ENCODE measurements at places on chromosomes 3 and 15.

GRCh38 chr15:51403072-51403878 is 61.8 kb downstream of the GLDN start:
- DNase-seq, result no peak

GRCh38 chr3:159128628-159129027 is 326.8 kb downstream of the MFSD1 start:
- no peak for DNase-seq

DNA sequence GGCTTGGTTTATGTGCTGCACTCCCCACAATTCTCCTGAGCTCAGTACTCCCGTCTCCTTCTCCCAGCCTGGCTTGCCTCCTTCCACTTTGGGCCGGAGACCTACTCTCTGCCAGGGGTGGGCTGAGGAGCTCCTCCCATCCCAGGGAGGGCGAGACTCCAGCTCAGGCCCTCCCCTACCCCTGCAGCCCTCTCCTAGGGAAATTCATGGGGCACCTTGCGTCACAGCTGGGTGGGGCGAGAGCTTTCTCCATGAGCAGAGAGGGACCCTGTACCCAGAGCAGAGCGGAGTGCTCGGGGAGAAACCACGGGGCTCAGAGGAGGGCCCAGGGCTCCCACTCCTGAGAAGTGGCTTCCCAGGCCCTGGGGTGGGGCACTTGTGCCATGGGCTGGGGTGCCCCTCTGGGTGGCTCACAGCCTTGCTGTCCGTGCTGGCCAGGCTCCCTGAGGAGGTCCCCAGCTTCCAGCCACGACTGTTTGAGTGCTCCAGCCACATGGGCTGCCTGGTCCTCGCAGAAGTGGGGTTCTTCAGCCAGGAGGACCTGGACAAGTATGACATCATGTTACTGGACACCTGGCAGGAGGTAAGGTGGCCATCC is 13.3 kb downstream of the VILL start:
- DNase-seq, result no peak

GRCh38 chr3:32132121-32132520 is 25.7 kb downstream of the GPD1L start:
- DNase-seq, result no peak

- no peak for DNase-seq
These were observed 460.4 kb upstream of the NAALADL2 start for GRCh38 chr3:174398761-174399160.

DNA sequence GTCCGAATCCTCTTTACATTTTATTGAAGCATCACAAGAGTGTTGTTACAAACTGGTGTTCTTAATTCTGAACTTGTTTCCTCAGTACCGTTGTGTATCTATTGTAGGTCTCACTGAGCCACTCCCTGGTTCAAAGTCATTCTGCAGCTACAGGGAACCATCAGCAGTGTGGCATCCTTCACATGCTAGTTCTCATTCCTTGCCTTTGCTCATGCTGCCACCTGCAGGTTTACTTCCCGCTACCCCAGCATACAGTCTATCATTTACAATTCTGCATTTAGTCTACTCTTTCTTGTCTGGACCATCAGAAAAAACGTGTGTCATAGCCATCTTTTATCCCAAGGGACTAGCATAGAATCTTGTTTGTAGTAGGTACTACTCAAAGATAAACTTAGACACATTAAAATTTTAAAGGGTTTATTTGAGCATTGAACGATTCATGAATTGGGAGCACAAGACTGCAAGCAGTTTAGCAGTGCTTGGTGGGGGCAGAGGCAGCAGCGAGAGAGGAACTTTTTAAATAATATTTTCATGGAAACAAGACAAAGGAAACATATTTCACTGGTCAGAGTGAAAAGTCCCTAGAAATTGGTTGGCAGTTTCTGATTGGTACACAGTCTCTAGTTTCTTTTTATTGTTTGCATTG is 402.1 kb downstream of the CADM2 start:
- DNase-seq, result no peak

Data from activated naive CD4-positive, alpha-beta T cell treated with Interleukin-2 at 50 U/mL for 16 hours (primary cell).